Tongue (tissue), 3 donors: ENCODE measurements at places on chromosomes 2 and 18. TPM values are rescaled to one million over a fixed set of nuclear protein-coding genes. Genes with fewer than 3 reads are reported as not detected.

DNA sequence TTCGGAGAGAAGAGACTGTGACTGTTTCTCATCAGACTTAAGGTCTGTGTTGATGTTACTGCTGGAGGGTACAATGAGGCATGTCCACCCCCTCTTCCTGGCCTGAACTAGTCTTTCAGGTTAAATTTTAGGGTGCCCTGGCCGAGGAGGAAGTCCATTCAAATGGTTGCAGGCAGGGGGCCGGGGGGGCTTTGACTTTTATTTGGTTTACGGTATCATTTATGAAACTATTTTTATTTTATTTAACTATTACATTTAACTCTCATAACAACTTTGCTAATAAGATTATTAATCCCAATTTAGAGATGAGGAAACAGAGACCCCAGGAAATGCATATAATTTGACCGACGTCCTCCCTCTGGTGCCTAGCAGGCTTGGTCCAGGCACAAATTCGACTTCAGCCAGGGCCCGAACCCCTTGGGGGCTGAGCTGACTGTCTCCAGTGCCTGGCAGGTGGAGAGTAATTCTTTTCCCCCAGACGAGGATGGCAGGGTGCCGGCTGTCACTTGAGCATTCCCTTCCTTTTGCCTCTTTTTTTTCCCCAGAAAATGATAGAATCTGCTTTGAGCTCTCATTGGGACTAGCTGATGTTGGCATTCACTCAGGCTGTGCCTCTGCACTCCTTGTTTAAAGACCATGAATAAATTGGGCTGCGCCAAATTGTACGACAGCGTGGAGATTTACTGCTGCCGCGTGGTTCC, 255.3 kb upstream of the SALL3 start:
- DNase-seq, result no peak

SIX3 gene
- total RNA-seq, result not detected

SNED1 gene
- total RNA-seq, result 15.0 TPM

TANC1 gene
- total RNA-seq, result 53.3 TPM

- DNase-seq, result no peak
Measured at GRCh38 chr18:4267641-4268040, 187.5 kb downstream of the DLGAP1 start.

SERPINB10 gene
- 7.0 TPM for total RNA-seq

DNA sequence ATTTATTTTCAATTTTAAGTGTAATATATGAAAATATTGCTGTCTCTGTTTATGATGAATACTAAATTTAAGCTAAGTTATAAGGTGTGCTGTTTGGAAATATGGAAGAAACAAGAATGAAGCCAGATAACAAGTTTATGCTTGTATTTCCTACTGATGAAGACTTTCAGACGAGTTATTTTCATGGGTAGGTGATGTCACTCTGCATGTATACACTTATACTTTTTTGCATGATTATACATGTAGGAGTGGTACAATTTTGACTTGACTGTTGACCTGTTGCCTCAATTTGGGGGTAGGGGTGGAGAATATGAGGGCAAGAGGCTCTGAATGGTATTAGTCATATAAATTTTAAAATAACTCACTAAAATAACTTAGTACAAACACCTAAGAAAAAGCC, 133.7 kb downstream of the HAUS1 start:
- no peak for DNase-seq

GRCh38 chr18:10563886-10564285, 38.1 kb downstream of the NAPG start:
- peak; percentile 18 for DNase-seq

DNA sequence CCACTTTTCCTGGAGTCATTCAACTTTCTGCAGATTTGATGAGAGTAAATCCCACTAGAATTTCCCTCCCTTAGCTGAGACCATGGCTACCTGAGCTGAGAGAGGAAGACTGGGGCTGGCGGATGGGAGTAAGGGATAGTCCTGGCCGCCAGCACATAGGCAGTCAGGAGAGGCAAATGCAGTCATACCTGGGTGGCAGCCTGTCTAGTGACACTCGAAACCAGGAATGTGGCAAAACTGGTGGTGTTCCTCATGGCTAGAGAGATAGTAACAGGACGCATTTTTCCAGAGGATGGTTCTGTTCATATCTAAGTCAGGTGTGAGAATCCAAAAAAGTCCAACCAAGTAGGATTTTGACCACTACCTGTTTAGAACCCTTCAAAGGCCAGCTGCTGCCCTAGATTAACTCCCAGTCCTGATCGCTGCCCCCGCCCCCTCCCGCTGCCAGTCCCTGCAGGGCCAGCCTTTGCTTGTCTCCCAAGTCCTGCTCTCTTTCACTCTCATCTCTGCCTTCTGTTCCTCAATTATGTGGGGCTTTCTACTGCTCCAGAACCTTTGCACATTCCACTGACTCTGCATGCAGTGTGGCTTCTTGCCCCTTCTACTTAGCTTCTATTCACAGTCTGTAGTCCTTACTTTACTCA, 17.4 kb upstream of the SCG2 start:
- DNase-seq, result no peak

DNA sequence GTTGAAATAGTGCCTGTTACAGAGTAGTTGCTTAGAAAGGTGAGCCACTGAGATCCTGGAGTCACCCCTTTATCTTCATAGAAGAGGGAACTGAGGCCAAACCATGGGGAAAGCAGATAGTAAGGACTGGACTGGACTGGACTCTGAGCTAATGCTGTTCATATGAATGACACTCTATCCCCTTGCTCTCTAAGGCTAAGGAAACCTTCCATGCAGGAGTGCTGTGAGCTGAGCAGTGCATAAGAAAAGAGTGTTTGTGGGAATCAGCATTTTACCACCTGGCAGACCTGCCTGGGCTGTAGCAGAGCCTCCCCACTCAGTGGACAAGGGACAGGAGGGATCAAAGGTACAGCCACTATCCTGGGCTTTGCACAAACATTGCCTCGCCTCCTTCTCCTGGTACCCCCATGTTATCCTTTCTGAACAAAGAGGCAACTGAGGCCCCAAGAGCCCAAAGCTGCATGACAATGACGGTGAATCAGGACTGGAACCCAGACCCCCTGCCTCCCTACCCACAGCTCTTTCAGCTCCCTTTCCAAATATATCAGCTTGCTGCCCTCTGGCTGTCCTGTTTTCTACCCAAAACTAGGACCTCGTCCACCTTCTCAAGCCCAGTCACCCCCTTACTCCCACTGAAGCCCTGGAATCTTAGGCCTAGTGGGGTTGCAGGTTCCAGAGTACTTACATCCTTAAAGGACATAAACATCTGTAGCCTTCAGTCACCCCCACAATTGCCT, 227.9 kb downstream of the ZBTB7C start:
- no peak for DNase-seq

DNA sequence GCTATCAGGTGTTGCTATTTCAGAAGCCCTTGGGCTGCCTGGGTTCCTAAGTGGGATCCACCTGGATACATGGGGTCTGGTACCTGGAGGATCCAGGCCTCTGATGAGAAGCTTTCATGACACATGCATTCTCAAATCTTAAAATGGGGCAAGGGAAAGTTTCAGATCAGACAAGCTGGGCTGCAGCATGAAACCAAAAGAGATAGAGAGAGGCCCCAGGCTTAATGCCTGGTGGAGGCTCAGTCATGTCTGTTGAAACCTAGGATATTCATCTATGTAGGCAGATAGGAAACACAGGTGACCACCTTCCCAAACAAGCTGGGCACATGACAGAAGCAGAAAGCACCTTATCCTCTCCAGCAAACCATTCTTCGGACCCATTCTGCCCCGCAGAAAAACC, 18.8 kb upstream of the PLB1 start:
- DNase-seq, result no peak

DNA sequence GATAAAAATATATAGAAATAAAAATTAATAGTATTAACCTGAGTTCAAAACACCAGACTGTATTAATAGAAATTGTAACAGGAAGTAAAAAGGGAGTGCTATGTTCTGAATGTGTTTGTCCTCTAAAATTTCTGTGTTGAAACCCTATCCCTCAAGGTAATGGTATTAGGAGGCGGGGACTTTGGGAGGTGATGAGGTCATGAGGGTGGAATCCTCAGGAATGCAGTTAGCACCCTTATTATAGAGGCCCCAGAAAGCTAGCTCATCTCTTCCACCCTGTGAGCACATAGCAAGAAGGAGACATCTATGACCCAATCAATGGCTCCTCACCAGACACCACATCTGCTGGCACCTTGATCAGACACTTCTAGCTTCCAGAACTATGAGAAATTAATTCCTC, 124.5 kb downstream of the CMPK2 start:
- no peak for DNase-seq

CD302 gene
- 24.5 TPM for total RNA-seq

SERPINB7 gene
- 0.72 TPM for total RNA-seq

DNA sequence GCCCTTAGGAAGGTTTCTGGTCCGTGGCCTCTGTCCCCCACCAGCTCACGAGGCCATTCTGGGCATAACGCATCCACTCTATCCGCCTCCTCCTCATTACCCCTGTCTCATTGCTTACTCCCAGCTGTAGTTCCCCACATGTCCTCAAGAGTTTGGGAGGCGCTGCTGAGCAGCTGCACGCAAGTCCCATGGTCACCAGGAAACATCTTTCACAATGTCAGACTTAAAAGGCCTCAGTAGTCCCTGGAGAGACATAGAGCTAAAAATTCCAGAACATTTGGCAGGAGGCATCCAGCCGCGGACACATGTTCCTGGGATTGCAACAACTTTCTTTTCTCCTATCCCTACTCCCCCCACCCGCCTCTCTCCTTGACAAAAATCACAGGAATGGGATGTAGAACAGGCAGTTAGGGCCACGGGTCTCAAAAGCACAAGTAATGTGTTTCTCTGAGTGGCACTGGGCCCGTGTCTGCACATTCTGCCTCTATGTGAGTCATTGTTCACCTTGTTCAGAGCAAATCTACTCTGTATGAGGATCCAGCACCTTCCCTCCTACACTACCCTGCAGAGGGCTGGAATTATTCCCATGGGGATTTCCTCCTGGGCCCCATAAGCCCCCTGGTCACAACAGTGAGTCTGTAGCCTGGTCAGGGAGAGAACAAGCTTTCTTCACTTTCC, 8.1 kb downstream of the LBH start:
- DNase-seq, result peak; percentile 84
